ENCODE measurements at places on chromosomes 11 and 22.

DNA sequence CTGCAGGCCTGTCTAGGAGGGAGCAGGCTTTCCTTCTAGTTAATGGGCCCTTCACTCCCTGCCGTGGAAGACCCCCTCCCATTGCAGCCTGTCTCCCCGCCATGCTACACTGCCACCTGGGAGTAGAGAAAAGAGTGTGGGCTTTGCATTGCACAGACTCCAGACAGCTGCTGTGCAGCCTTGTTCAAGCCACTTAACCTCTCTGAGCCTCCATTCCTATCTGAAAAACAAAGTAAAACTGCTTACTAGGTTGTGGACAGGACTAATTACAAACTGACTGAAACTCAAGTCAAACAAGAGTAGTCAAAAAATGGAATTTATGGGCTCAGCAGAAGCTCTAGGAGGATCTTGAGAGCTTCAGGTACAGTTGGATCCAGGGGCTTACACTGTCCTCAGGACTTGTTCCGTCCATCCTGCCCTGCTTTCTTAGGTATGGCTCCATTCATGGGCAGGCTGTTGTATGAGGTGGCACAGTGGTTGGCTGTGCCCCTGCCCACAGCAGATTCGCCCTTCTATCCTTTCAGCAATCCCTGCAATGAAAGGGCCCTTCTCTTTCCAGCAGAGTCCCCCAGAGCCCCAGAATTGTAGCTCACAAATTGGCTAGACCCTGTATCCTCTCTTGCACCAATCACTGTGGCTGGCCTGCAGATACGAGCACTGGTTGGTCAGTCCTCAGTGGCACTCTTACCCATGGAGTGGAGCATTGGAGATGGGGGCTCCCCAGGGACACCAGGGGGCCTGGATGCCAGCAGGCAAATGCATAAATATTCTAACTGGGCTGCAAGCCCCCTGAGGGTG, 19.6 kb downstream of the PRDM11 start:
- no peak for DNase-seq

GRCh38 chr22:41271787-41272186, 14.2 kb downstream of the RANGAP1 start:
- no peak for DNase-seq

- peak; percentile 79 for DNase-seq
Measured at GRCh38 chr22:37887584-37888378, 18.3 kb upstream of the MICALL1 start.

DNA sequence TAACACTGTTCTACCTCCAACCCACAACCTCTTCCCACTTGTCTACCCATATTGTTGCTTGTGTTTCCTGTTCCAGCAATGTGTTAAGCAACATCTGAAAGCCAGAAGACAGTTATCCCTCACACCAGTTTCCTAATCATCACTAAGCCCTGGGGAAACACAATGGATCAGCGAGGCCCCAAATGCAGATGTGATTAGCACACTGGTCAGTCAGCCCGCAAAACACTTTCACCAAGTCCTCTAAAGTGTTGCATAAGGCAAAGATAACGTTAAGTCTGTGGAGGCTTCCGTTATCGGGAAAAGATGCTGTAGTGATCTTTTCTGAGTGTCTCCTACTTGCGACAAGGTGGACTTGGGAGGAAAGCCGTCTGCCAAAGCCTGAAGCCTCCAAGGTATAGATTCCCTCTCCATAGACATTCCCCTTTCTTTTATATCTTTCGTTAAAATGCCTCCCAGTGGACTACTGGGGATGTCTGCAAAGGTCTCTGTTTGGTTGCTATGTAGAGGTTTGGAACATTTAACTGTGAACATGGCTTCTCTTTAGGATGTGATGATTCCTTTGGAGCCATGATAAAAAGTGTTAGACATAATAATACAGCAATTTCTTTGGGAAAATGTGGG, at the start of gene MS4A3:
Gene MS4A3, plus strand, starts transcription at position 317 of the 621 bp plus-strand sequence. CDS start 4,496 bp downstream, outside the sequence.
- DNase-seq = no peak

DNA sequence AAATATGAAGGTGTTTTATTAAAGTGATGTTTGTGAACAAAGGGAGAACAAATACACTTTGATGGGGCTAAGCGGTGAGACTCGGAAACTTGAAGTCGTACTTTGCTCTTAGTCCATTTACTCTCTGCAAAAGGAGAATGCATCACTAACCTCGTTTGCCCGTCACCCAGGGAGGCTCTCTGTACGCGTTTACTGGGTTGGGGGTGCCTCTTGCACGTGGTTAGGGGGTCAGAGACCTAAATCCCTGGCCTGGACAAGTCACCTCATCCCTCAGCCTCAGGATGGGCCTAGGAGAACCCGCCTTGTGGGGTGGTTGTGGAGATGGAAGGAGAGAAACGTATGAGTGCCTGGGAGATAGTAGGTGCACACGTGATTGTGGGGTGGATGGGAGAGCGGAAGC, 803 bp upstream of the IFT27 start:
- no peak for DNase-seq

GRCh38 chr11:70775386-70776075, 377.2 kb downstream of the CTTN start:
- DNase-seq = no peak

DNA sequence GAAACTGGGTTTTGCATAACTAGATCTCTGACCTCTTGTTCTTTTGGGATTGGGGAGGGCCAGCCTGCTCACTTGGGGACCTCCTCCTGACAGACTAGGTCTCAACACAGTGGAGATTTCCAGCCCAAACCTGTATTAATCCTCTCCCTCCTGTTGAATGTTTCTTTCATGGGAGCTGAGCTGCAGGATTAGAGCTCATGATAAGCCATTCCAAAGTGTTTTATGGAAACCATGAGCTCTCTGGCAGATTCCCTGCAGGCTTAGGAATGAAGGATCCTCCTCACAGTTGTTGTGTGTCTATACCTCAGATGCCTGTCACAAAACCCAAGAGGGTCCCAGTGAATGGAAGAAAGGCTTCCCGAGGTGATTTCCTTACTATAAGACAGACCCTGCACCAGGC, 248.4 kb upstream of the B3GAT1 start:
- DNase-seq = no peak

- DNase-seq = peak; percentile 83
Measured at GRCh38 chr11:132586801-132587200, 945.5 kb downstream of the OPCML start.

DNA sequence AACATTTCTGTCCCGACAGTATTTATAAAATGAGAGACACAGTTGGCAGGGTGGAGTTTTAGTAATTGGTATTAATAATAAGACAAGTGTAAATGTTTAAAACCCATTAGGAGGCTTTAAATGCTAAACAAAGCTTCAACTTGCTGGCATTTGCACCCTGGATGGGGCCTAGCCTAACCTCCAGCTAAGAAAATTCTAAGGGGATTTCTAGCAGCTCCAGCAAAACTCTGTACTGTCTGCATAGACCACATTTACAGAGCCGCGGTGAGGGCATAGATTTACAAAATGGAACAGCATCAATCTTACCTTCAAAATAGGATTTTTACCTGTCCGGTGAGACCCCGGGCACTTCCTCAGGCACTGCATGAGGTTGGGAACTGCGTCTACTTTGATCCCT, 113.9 kb upstream of the ANO1 start:
- DNase-seq = no peak

DNA sequence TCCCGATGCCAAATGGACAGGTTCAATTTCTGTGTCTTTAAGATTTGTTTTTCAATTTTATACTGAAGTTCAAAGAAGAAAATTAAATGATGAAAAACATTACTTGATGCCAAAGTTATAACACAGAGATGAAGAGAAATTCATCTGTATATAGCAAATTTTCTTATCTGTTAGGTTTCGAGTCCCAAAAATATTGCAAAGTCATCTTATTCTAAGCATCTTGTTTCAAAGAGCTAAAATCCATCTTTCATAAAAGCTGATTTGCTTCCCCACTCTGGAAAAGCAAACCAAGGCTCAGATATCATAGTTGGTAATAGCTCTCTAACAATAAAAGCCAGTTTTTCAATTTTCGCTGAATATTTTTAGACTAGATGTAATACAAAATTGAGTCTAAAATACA, 19.0 kb upstream of the CCDC89 start:
- DNase-seq = no peak

- DNase-seq = no peak
Measured at GRCh38 chr11:35723493-35723892, 60.9 kb downstream of the TRIM44 start.

DNA sequence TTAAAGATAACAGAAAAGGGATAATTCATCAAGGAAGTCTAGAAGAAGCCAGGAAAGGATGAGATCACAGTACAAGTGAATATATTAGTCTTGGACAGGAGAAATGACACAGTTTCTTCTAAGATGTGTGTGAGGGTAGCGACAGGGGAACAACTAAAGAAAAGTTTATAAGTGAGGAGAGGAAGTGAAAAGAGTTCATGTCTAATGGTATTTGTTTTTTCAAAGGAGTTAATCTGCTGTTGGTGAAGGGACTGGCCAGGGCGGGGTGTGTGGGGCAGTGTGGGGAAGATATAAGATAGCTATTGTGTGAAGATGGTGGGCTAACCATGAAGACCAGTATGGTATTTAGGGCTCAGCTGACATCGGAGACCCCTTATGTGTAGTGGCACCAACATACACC, 7.6 kb upstream of the PPFIBP2 start:
- no peak for DNase-seq

- DNase-seq = no peak
Measured at GRCh38 chr11:9351321-9351881, 33.1 kb upstream of the IPO7 start.

DNA sequence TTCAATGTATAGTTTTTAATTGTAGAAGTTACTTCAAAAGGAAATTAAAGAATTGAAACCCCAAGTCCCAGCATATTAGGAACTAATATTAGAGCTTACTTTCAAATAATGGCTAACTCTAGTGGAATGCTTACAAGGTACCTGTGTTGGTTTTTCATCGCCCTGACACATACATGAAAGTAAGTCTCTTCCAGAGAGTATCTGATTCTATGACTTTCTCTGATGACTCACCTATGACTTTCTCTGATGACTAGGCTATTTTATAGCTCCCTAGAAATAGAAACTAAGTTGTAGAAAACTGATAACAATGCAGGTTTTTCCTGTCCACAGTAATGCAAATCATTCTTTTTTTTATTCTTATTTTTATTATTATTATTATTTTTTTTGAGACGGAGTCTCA, 33.6 kb upstream of the MMP7 start:
- peak; percentile 66 for DNase-seq

DNA sequence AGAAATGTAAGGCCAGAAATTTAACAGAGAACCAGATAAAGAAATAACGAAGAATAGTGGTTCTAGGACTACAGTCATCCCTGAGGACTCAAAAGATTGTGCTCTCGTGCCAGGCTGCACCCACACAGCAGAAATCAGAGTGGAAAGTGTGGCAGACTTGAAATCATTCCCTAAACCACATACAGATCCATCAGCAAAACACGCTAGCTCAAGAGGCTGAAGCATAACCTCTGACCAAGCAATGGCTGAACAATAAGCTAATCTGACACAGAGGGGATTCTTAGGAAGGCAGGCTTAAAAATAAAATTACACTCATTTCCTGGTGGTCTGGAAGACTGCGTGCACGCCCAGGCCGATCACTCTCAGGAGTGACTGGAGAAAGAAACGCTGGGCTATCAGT, 19.0 kb downstream of the NCF4 start:
- peak; percentile 51 for DNase-seq

DNA sequence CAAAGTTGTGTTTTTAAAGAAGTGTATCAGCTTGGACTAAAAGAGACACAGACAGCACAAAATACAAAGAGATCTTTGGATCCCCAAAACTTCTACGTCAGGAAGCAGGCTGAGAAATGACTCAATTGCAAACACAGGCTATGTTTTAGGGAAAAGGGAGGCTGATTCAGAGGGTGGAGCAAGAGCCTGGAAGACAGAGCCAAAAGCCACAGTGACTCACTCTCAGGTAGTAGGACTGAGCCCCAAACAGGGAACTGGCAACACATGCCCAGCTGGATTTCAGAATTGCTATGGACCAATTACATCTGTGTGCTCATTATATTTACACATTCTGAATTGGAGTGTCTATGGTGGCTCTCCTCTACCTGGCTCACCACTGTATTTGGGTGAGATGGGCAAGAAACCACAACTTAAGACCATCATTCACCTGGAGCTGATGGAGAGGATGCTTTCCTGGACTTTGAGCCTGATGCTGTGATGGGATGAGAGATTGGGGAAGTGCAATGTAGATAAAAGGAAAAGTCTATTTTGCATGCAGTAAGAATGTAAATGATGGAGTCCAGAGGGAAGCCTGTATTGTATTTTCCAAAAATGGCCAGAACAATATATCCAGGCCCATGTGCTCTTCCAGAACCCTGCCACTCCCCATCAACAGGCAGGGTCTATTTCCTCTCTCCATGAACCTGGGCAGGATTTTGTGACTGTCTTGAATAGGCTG, 20.8 kb upstream of the LINC01488 start:
- peak; percentile 90 for DNase-seq

- peak; percentile 44 for DNase-seq
Measured at GRCh38 chr22:29313126-29313575, 2.3 kb downstream of the RASL10A start.

GRCh38 chr11:41246399-41246745, 213.1 kb downstream of the LRRC4C start:
- no peak for DNase-seq

DNA sequence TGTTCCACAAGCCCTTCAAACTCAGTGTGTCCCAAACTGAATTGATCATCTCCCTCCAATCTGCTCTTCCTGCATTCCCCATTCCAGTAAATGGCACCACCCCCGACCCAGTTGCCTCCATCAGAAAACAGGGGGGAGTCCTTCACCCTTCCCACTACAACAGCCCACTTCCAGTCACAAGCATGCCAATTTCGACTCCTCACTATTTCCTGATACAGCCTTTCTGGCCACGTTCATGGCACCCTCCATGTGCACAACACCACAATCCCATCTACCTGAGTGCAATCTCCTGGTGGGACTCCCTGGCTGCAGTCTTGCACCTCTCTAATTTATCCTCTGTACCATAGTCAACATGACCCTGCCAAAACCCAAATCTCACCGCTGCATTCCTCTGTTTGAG, 1.6 kb upstream of the DNAL4 start:
- DNase-seq = no peak

GRCh38 chr11:41201156-41201555, 258.3 kb downstream of the LRRC4C start:
- peak; percentile 5 for DNase-seq

DNA sequence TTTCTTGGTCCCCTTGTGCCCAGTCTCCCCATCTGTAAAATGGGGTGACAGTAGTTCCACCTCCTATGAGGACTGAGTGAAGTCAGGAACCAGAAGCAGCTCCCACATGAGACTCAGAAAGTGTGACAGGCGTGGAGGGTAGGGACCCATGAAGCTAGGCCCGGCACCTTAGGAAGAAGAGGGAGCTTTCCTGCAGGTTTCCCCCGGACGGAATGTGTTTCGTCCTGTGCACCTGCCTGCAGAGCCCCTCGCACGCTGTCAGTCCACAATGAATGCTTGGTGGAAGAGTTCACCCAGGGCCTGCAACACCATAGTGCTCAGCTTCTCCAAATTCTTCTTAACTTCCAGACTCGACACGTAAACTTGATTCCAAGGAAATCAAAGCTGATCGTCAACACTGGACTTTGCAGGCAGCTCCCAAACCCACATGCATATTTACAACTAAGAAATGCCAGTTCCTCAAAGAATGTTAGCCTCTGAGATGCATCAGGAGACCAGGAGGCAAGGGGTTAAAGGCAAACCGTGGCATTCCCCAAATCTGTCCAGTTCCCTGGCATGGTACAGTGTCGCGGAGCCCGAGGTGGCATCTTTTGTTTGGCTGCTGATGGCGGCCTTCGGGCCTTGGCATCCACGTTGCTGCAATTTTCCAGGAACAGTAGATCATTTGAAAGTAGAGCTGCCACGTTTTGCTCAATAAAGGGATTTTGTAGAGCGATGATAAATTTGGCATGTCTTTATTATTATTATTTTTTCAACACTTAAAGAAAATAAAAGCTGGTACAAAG, 15.4 kb downstream of the LRP5 start:
- DNase-seq = no peak

GRCh38 chr11:16969010-16969999, 44.9 kb downstream of the PLEKHA7 start:
- no peak for DNase-seq

- peak; percentile 78 for DNase-seq
Measured at GRCh38 chr11:86800076-86800959, at the start of gene PRSS23. Gene PRSS23 (plus strand): TSS chr11:86800542. CDS start chr11:86807644, 7,102 bp downstream.

Data from AG08395 (cell line).